ENCODE measurements at places on chromosomes 3 and 15. TPM values are rescaled to one million over a fixed set of nuclear protein-coding genes. Genes with fewer than 3 reads are reported as not detected.

The TMEM62 gene
- polyA plus RNA-seq, result 11.2 TPM

The ZNF774 gene
- polyA plus RNA-seq, result not detected

The ZNF662 gene
- not detected for polyA plus RNA-seq

The CD86 gene
- polyA plus RNA-seq, result not detected

The SCAANT1 gene
- not detected for polyA plus RNA-seq

The NECTIN3 gene
- 2.2 TPM for polyA plus RNA-seq

The GOLGA8S gene
- polyA plus RNA-seq, result not detected

The SLC12A1 gene
- not detected for polyA plus RNA-seq

The LNP1 gene
- 0.71 TPM for polyA plus RNA-seq

The BCHE gene
- polyA plus RNA-seq, result not detected

The CIDEC gene
- not detected for polyA plus RNA-seq

The DVL3 gene
- 15.4 TPM for polyA plus RNA-seq

The C3orf70 gene
- not detected for polyA plus RNA-seq

The CLDN18 gene
- not detected for polyA plus RNA-seq
